ENCODE measurements at places on chromosomes 5 and 9. TPM values are rescaled to one million over a fixed set of nuclear protein-coding genes. Genes with fewer than 3 reads are reported as not detected.

Gene MCIDAS
- total RNA-seq, result 0.12 TPM

Gene SGCD
- total RNA-seq, result not detected

DNA sequence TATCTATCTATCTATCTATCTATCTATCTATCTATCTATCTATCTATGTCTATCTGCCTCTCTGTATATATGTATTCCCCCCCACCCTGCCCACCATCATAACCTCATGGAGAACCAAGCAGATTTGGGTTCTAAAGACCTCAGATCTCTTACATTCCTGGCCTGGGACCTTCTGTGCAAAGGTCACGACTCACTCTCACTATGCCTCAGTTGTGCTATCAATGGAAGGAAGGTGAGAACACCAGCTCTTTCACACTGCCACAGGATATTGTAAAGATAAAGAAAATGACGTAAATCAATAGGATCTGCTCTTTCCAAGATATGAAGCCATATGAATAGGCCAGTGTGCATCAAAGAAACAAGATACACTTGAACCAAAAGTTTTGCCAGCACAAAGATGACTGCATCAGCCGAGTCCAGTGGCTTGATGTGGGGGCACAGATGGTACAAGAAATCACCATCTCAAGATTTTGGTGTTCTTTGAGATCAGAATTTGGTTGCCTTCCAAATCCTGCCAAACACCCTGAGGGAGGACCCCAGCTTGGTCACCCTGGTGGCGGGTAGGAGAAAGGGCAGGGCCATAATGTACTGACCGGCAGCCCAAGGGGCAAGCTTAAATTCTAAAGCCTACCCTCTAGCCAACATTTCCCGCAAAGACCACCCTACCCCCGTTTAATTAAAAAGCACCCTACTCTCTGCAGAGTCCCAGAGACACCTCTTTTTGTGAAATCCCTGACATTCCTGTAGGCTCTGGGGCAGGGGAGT, 8.4 kb upstream of the FGF1 start:
- DNase-seq, result peak; percentile 41

GRCh38 chr5:107515521-107516080, 155.1 kb downstream of the EFNA5 start:
- DNase-seq, result no peak

- no peak for DNase-seq
These were observed 14.1 kb downstream of the SLC6A7 start for GRCh38 chr5:150203832-150204589.

Measured in GM23338 (cell line).